Inflammatory macrophage (primary cell): ENCODE measurements at places on chromosomes 7 and 10.

GRCh38 chr7:34091321-34091917 lies 186.1 kb downstream of the BMPER start:
- no peak for DNase-seq

DNA sequence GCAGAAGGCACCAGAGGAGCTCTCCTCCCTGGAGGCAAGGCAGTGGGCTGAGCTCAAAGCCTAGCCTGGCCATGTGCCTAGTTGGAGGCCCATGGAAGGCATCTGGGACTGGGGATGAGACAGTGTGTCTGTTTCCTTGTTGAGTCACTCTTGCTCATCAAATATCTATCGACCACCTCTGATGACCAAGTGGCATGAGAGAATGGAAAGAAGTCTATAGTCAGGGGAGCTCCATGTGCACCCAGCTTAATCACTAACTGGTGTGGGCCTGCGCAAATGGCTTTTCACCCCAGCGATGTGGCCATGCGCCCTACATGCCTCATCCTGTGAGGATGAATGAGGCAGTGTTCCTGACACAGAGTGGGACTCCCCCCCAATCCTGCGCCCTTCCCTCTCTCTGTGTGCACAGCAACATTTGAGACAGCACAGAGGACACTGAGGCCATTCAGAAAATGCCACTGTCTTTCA lies 229.9 kb downstream of the RPS24 start:
- no peak for DNase-seq

DNA sequence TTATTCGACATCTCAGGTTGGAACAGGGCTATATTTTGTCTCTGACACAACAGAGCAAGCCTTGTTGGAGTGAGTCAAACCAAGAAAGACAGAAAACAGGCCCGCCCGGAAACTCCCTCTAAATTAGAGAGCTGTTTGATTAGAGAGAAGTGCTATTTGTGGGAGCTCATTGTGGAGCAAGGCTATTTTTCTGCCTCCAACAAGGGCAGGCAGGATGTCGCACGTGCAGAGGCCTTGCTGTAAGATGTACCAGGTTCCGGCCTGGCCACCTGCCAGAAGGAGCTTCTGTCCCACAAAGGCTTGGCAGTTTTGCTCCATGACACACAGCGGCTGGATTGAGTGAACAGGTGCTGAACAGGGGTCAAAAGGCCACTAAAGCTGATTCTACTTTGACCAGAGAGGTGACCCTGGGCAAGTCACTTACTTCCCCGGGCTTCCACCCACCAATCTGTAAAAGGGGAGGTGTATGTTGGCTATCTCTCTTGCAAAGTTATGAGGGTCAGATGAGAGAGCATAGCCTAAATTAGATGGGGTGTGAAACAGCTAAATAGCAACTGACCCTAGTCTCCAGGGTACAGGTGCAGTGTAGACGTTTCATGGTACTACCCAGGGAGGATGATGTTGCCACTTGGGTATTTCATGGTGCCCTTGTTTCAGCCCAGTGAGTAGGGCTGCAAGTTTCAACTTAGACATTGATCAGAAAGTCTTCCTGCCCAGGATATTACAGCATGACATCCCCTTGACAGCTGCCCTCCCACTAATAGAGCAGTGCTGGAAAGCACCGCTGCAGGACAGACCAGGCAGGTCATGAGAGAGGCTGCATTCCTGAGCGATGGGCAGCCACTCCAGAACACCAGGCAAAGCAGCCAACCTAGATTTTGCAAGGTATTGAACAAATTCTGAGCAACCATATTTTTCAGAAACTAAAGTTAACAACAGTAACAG lies 62.0 kb downstream of the VSTM4 start:
- no peak for DNase-seq

DNA sequence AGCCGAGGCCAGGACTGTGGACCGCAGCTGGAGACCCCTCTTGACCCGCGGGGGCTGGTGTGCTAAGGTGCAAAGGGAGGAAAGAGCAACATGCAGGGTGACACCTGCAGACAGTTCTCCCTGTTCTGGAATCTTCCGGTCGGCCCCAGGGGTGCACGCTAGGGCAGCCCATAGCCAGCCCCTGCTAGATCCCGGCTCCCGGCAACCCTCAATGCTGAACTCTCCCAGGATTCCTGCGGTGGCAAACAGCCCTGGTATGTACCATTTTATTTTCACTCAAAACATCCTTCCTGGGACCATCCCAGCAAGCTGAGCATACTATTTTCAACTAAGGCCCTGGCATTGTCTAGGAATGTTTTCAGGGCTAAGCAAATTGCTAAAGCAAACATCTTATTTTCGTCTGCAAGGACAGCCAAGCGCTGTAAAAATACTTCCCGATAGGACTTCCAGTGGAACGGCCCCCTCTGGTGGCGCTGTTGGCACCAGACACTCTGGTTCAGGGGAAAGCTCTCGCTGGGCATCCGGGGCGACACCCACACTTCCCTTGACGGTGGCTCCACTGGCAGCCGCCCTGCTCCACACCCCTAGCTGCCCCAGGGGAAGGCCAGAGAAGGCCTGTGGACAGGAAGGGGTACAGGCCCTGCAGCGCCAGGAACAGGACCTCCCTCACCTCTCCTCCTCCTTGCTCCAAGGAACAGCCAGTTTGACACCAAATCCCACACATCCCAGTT lies 99.4 kb downstream of the CTBP2 start:
- peak; percentile 86 for DNase-seq

DNA sequence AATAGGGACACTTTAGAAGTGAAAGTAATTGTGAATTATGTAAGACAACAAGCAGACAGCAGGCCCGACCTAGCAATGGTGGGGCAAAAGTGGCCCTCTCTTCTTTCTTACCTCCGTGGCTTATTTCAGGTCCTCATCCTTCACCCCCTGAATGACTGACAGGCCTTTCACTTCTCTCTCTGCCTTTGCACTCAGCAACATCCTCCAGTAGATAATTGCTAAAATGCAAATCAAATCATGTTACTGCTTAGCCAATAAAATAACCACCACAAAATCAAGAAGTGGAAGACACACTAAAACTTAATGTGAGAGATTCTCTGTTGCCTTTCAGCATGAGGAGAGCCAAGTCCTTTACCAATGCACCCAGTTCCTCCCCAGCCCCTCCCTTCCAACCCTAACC lies 274.6 kb upstream of the ZNF32 start:
- DNase-seq, result no peak

DNA sequence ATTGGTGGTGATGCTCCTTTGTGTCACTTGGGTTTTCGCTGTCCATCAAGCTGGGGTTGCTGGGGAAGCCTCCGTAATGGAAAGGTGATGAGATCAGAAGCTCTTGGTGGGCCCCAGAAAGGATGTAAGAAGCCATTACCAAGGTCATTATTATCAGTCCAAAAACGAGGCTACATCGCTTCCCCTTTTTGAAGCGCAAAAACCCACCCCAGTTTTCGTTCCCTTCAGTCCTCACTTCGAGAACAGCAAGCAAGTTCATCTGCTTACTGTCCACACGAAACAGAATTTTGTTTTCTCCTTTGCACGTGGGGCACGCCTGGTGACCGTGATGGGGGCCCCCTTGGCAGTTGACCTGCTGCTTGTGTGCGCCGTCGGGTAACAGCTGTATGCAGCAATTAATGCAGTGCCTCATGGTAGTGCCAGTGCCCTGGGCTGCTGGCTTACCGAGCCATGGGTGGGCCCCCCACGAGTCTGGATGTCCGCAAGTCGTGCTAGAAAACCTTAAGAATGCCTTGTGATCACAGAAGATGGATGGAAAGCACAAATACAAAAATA lies 47.5 kb downstream of the CHST15 start:
- no peak for DNase-seq

DNA sequence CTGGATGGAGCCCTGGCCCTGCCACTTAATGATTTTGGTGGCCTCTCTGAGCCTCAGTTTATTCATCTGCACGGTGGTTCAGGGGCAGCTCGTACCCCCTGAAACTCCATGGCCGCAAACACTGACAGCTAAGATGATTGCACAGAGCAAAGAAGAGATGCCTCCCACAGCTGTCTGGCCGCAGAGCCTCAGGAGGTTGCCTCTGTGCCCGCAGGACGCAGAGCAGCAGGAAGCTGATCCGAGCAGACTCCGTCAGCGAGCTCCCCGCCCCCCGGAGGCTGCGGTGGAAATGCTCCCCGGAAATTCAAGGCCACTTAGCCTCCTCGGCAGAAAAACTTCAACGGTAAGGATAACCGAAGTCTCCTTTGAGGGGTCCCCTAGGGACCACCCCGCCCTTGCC lies 30.2 kb upstream of the C10orf53 start:
- DNase-seq, result no peak

- no peak for DNase-seq
Measured at GRCh38 chr7:81181066-81181465, 262.2 kb upstream of the SEMA3C start.

DNA sequence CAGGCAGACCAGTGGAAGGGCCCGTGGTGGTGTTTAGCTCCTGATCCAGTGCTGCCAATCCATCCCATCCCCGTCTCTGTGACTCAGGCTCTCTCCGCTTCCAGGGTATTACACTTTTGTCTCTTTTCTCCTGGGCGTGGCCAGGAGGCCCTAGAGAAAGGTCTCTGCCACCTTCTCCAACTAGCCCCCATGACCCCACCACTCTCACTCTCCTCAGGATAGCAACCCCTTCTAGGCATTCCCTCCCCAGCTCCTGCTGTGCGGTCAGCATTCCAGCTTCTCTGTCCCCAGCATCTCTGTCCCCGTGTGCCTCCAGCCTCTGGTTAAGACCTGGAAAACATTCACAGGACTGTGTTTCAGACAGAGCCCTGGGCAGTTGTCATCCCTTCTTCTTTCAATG lies 36.2 kb upstream of the R3HCC1L start:
- no peak for DNase-seq
